ENCODE measurements at places on chromosomes 6 and 20. TPM values are rescaled to one million over a fixed set of nuclear protein-coding genes. Genes with fewer than 3 reads are reported as not detected.

The SAPCD1 gene
- 1.9 TPM for total RNA-seq

The MROH8 gene
- total RNA-seq: 3.6 TPM

The LGSN gene
- total RNA-seq: not detected

The RSPH4A gene
- total RNA-seq: 0.17 TPM

The APOBEC2 gene
- not detected for total RNA-seq

The KIF6 gene
- total RNA-seq: 0.44 TPM

The RIMS4 gene
- total RNA-seq: 0.17 TPM

The SYCP2 gene
- total RNA-seq: 0.50 TPM

The LPA gene
- not detected for total RNA-seq

The XPO5 gene
- 22.3 TPM for total RNA-seq

The ZSCAN23 gene
- total RNA-seq: 11.1 TPM

The PRDM1 gene
- 2.8 TPM for total RNA-seq

The CLPSL2 gene
- not detected for total RNA-seq
